ENCODE measurements at places on chromosomes 6 and 20.

GRCh38 chr6:72720464-72720863 lies 98.6 kb downstream of the KCNQ5 start:
- no peak for DNase-seq

DNA sequence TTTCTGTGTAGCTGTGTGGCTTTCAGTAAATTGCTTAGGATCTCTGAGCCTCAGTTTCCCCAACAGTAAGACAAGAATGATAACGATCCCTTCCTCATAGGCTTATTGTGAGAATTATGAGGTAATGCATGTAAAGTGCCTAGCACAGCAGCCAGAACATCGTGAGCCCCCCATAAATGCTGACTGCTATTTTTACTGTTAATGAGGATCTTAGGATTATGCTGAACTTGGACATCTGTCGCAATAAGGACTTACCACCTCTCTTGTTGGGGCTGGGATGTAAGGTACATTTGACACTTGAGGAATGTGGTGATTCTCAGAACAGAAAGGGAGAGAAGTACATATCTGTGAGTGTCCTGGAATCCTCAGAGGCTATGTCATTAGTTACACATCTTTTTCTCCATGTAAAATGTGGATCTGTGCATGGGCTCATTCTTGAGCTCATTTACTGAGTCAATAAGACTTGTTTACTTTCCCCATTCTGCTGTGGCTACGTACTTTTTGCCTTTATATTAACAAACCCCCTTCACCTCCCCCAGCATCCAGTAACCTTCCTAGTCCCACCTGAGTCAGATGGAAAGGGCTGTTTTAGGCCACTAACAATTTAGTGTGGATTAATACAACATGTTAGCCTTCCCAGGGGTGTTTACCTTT lies 64.4 kb upstream of the PLEKHG1 start:
- DNase-seq = no peak

DNA sequence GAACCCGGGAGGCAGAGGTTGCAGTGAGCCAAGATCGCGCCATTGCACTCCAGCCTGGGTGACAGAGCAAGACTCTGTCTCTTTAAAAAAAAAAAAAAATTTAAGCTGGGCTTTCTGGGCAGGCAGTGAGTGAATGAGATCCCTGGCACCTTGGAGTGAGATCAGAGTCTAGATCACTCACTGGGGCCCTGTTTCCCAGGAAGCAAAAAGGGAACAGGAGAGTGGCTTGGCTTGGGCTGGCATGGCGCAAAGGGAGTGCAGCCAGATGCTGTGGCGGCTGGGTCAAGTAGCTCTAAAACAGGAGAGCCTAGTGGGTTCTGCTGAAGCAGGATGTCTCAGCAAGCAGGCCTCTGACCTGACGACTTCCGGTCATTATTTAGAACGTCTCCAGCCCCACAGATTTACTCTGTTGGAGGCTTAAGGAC lies 10.4 kb downstream of the PLCG1 start:
- no peak for DNase-seq

DNA sequence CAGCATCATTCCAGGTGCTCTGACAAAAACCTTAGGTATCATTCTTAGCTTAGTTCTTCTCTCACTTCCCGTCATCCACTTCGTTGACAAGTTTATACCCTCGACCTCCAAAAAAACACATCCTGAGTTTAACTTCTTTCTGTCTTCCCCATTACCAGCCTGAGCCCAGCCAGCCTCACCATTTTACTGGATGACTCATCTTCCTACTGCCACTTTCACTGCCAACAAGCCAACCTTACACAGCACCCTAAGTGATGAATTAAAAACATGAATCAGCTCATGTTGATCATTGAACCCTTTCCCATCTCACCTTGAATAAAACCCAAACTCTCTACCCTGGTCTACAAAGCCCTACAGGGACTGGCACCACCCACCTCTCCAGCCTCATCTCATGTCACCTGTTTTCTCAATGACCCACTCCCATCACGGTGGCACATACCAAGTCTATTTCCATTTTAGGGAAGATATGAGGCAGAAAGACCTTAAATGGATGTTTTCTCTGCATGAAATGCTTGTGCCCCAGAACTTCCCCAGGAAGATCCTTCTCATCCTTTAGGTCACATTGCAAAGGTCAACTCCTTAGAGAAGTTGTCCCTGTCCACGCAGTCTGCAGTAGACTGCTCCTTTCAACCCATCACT lies 9.9 kb upstream of the UST start:
- no peak for DNase-seq

DNA sequence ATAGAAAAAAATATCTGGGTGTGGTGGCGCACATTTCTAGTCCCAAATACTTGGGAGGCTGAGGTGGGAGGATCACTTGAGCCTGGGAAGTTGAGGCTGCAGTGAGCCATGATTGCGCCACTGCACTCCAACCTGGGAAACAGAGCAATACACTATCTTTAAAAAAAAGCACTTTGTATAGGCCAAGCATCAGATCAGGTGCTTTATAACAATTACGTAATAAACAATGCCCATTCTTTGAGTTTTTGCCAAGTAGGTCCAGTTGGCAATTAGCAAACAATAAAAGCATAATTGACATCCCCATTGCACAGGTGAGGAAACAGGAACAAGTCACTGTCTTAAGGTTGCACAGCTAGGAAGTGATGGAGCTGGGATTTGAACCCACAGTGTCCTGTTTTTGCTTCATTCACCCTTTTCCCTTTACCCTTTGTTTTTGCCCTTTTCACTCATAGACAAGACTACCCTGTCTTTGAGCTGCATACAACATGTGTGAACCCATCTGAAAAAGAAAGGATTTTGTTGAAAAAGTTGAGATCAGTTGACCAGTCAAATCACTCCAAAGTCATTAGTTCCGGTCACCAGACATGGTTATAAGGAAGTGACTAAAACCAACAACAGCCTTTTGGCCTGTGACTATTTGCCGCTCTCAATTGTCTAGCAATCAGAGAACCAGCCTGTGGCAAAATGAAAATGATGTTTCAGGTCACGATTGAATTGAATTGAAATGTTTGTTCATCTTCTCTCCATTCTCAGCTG lies 303.6 kb downstream of the TFAP2C start:
- no peak for DNase-seq

GRCh38 chr6:71209626-71210025 lies 79.0 kb upstream of the OGFRL1 start:
- no peak for DNase-seq

DNA sequence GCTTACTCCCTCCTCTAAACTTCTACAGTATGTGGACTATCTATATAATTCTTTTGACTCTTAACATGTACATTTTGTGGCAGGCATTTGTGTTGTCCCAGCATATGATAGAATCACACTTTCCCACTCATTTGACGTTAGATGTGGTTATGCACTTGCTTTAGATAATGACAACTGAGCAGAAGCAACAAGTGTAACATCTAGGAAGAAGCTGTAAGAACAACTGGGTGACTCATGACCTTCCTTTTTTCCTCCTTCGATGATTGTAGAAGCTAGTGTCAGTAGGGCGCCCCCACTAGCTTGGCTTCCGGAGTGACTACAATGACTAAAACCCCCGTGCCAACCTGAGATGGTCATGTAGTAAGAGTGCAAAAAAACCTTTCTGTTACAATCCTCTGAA lies 74.6 kb upstream of the CEP85L start:
- peak; percentile 15 for DNase-seq

- no peak for DNase-seq
Measured at GRCh38 chr6:158879180-158879579, 60.0 kb upstream of the EZR start.
